ENCODE measurements at places on chromosomes 11 and 22.

GRCh38 chr11:60482361-60482760 is 10.2 kb upstream of the MS4A12 start:
- no peak for DNase-seq

DNA sequence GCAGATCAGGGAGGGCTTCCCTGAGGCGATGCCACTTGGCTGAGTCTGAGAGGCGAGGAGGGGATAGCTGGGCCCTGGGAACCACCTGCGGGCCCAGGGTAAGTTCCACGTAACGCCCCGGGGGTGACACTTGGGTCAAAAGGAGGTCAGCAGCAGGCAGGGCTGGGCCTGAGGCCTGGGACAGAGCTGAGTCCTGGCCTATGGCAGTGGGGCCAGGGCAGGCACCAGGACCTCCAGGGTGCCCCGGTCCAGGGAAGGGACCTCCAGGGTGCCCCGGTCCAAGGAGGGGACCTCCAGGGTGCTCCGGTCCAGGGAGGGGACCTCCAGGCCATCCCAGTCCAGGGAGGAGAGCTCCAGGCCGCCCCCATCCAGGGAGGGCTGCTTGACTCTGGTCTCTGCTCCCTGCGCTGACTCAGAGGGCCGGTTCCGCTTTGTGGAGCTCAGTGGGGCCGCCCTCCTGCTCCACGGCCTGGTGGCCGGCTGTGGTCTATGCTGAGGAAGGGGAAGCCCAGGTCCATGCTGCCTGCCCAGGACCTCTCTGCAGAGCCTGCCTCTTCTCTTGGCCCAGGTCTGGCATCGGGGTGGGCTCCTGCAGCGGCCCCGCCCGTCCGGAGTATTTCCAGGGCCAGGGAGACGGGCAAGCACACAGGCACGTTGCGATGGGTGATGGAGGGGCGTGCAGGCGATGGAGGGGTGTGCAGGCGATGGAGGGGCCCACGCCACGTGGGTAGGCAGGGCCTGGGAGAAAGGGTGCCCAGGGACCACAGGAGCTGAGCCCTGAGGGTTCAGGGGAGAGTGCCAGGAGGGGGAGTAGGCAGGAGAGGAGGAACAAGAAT is 19.5 kb upstream of the WNT7B start:
- DNase-seq = no peak

- DNase-seq = no peak
These were observed 2.3 kb upstream of the ST3GAL4 start for GRCh38 chr11:126352934-126353801.

- no peak for DNase-seq
These were observed 5.5 kb downstream of the CATSPER1 start for GRCh38 chr11:66020618-66021357.

- DNase-seq = no peak
These were observed 840 bp downstream of the SEZ6L start for GRCh38 chr22:26170112-26170492.

- DNase-seq = no peak
These were observed 53.0 kb downstream of the DNAJC24 start for GRCh38 chr11:31422703-31423102.

- no peak for DNase-seq
These were observed 62.5 kb downstream of the TCF20 start for GRCh38 chr22:42207918-42208317.

DNA sequence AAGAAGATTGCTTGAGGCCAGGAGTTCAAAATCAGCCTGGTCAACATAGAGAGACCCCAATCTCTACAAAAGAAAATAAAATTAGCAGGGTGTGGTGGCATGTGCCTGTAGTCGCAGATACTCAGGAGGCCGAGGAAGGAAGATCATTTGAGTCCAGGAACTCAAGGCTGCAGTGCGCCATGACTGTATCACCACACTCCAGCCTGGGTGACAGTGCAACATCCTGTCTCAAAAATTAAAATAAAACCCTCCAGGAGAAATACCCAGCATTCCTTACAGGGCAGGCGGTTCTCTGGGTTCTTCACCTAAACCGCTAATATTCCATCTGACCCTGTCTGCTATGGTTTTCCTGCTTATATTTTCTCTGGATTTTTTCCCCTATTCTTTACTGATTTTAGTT is 13.5 kb downstream of the TCF20 start:
- no peak for DNase-seq

DNA sequence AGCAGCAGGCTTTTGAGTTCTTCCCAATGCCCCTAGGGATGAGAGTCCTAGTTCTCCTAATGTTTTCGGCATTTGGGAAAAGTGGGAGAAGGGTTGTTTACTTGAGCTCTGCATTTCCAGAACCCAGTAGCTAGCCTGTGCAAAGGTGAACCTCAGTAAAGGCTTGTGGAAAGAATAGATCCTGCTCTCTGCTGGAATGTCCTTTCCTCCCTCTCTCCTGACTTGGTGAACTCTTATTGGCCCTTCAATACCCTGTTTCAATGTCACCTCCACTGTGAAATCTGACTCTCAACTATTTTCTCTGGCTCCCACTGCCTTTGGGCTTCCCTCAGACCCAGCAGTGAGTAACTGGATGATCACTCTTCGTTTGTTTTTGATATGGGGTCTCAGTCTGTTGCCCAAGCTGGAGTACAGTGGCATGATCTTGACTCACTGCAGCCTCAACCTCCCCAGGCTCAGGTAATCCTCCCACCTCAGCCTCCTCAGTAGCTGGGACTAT is 2.4 kb upstream of the UVRAG start:
- no peak for DNase-seq

GRCh38 chr11:107777110-107777509 is 65.3 kb upstream of the SLN start:
- no peak for DNase-seq

DNA sequence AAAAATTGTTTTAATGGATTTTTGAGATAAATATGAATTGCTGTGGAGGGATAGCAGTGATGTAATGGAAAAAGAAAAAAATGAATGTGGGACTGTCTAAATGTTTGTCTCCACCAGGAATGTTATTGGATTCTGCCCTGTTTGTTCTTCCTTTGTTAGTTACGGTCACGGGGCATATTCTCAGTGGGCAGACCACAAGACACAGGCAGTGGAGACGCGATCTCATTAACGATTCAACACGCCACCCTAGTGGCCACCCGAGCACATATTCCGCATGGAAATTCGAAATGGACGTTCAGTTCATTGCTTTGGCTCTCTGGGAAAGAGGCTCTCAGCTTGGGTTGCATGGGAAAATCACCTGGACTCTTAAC is 151.8 kb upstream of the TTC12 start:
- DNase-seq = no peak

- peak; percentile 21 for DNase-seq
These were observed 79.3 kb downstream of the MICAL2 start for GRCh38 chr11:12189543-12190235.

Data from activated gamma-delta T cell treated with Interleukin-2 at 50 U/mL for 16 hours (primary cell).